ENCODE measurements at places on chromosomes 7 and 10.

- DNase-seq, result no peak
Observed at GRCh38 chr10:101111547-101111946, 19.6 kb upstream of the TLX1 start.

DNA sequence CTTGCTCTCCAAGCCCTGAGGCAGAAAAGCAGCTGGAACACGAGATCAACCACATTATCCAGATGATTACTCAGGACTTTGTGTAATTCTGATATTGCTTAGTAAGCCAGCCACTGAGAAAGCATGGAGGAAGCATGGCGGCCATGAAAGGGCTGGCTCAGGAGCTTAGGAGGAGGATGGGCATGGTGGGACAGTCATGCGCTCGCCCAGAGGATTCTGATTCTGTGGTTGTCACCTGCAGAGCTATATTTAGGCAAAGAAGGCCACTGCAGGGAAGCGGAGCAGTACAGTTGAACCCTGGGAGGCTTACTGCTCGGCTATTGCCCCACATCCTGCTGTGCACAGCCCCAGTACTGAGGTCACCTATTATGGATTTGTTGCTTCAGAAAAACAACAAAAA is 128.8 kb upstream of the DNAJB12 start:
- peak; percentile 27 for DNase-seq

GRCh38 chr7:155763122-155763521 is 49.1 kb downstream of the SHH start:
- no peak for DNase-seq

DNA sequence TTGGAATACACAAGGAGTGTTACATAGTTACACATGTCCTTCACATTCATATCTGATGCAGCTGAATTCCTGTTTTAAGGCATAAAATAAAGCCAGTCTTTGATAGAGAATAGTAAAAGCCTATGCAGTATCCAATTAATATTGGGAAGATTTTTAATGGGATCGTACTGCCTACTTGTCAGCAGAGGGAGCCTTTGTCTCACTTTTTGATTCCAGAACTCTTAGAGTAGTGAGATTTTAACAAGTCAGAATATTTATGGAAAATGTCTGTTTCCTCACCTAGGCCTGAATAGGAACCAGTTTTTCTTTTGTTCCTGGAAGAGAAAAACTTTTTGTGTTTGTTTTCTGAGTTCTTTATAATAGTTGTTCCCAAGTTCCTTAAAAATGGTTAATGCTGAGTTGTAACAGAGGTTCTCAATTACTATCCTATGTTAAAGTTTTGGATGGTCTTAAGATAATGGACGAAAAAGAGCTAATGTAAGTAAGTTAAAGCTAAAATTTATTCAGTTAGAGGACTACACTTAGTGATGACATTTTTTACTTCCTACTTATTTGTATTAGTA is 114.0 kb downstream of the BBS9 start:
- peak; percentile 66 for DNase-seq

- no peak for DNase-seq
Observed at GRCh38 chr10:131258256-131258655, 53.3 kb downstream of the TCERG1L start.

GRCh38 chr7:137916564-137916963 is 69.8 kb upstream of the DGKI start:
- DNase-seq, result no peak

DNA sequence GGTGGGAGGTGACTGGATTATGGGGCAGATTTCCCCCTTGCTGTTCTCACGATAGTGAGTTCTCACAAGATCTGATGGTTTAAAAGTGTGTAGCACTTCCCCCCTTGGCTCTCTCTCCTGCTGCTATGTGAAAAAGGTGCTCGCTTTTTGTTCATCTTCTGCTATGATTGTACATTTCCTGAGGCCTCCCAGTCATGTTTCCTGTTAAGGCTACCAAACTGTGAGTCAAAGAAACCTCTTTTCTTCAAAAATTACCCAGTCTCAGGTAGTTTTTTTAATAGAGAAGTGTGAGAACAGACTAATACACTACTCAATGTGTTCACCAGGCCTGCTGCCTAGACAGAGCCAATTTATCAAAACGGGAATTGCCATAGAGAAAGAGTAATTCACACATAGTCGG is 49.7 kb downstream of the SDHAF3 start:
- DNase-seq, result no peak

DNA sequence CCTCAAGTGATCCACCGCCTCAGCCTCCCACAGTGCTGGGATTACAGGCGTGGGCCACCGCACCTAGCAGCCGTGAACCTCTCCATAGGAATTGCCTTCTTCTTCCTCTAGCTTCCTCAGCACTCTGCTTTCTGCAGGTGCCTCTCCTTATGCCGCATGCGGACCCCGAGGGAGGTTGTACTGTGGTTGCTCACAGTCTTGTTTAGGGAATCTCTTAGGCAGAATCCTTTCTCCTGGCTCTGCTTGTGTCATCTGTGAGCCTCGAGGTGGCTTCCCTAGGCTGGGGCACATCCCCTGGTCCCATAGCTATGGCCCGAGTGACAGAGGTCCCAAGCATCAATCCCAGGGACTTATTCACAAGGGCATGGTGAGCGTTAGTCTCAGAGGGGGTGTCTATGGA is 33.2 kb upstream of the GIMAP8 start:
- DNase-seq, result no peak

DNA sequence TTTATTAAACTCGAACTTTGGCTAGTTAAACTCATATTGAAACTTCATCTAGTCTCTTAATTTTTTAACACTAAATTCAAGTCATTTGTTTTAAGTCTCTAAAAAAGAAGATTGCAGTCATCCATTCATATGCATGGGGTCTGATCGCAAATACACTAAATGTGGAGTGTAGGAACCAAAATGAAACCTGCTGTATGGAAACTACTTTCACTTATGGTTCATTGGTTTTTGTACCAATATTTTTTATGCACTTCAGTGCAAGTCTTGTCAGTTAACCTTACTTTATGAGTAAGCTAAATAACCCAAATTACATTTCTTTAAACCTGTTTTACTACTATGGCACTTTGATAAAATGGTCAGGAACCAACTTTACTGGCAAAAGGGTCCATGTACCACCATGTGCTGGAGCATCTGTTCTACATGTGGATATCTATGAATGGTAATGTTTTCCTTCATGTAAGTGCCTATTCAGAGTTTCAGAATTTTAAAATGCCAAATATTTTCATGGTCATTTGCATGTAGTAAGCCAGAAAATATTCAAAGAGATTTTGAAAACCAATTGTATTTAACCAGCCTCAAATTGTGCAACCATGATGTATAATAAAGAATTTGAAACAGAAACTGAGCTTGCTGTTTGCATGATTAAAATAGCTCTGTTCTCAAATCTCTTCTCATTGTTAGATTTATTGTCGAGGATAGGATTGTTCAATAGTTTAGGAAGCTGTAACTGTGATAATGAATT is 7.6 kb upstream of the SUPV3L1 start:
- no peak for DNase-seq

DNA sequence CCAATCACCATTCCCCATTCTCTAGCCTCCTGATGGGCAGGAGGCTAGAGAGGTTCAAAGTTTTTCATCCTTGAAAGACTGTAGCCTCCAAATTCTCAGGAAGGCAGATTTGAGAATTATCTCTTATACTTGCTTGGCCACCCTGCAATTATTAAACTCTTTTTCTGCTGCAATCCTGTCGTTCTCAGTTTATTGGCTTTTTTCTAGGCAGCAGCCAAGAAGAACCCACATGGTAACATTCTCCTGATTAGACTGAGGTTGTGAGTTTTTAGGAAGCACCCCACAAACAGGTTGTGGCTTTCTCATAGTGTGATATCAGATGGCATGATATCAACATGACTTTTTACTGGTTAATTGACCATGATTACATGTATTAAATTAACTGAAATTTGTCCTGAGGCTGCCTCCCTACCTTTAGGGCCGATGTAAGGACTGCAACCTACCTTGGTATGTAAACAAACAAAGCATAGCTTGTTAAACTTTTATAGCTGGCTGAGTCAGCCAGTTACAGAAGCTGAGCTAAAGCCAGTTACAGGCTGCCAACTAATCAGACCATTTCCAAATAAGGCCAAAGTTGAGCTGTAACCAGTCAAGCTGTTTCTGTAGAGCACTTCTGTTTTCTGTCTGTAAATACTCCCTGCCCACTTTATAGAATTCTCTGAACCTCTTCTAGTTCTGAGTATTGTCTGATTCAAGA is 3.2 kb upstream of the ZNF248 start:
- no peak for DNase-seq

GRCh38 chr10:114726820-114727271 is 68.8 kb upstream of the ABLIM1 start:
- no peak for DNase-seq

DNA sequence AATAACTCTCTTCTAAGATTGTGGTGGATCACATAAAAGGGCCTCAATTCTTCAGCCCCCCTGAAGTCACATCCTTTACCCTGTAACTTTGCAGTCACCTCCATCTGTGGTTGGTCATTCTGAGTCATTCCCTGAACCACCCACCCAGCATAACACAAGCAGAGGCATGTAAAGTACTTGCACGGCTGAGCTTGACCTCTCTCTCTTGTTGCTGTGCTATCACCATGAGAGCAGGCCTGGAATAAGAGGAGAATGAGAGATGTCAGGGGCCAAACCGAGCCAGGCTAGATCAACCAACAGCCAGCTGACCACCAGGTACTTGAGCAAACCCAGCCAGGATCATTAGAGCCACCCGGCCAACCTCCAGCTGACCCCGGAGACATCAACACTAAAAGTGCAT is 13.5 kb upstream of the STK17A start:
- no peak for DNase-seq
